Fibroblast of skin of left biceps (primary cell): ENCODE measurements at places on chromosomes 6 and 20.

GRCh38 chr20:1660246-1660645 lies 2.7 kb upstream of the SIRPG start:
- no peak for DNase-seq

DNA sequence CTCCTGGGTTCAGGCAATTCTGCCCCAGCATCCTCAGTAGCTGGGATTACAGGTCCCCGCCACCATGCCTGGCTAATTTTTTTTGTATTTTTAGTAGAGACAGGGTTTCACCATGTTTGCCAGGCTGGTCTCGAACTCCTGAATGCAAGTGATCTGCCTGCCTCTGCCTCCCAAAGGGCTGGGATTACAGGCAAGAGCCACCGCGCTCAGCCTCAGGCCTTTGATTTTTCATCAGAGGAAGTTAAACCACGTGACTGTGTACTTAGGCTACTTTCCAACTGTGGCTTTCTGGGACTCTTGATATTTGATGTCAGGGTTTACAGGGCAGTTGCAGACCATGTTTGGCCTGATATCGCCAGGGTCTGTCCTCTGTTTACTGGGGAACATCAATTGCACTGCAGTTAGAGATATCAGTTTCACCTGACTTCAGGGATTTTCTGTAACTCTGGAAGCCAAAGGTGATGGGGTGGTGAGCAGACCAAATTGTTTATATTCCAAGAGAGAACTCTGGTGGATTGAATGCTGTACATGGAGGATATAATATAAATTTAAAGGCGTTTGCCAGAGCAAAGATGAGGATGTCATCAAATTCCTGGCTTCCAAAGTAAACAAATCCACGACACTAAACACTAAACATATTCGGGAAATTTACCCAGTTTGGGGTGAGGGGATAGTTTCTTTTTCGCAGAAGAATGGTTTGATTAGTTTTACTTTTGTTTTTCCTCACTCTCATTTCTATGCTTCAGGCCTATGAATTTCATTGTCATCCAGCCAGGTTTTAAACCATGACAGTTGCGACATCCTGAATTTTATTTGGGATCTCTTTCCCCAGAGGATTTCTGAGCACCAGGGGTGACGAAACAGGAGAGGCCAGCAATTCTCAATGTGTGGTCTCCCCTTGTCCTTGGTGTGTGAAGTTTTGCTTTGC lies 4.2 kb downstream of the PSMF1 start:
- no peak for DNase-seq

GRCh38 chr6:98836962-98837944 lies 2.9 kb downstream of the POU3F2 start:
- DNase-seq = no peak

GRCh38 chr6:98932381-98932780 lies 15.4 kb downstream of the FBXL4 start:
- no peak for DNase-seq

GRCh38 chr6:15294504-15294903 lies 48.6 kb downstream of the JARID2 start:
- DNase-seq = no peak

DNA sequence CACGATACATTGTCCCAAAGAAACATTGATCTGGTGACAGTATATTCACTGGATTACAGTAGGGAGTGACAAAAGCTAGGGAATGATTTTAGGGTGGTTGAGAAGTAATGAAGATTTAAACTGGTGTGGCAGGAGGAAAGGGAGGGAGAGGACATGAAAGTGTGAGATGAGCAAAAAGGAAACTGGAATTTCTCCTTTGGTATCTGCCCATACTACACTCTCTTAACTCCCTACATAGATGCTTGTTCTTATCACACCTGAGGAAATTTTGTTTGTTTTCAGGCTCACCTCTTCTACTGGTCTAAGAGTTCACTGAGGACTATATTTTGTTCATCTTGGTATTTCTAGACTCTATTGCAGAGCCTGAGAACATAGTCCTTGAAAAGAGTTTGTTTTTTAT lies 44.9 kb upstream of the CEP162 start:
- no peak for DNase-seq
